ENCODE measurements at places on chromosomes 6 and 20.

DNA sequence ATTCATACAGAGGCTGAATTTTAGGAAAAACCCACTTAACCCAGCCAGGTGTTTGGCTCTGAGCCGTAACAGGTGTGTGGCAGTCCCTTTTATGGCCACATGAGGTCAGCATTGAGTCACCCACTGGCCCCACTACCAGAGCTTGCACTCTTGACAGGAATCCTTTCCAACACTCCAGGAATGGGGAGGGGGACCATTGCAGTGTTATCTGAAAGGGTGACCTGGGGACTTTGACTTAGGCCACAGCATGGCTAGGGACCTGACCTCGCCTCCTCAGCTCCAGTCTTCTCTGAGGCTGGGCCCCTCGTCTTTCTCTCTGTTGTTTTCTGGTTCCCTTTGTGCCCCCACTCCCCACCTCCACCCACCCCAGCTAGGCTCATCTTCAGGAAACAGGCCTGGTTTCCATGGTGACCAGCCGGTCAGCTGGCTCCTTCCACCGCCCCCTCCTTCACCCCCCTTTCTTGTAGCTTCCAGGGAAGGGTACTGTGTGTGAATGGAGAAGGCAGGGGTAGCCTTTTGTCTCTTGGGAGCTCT is 2.1 kb upstream of the TMEM151B start:
- DNase-seq, result peak; percentile 31

DNA sequence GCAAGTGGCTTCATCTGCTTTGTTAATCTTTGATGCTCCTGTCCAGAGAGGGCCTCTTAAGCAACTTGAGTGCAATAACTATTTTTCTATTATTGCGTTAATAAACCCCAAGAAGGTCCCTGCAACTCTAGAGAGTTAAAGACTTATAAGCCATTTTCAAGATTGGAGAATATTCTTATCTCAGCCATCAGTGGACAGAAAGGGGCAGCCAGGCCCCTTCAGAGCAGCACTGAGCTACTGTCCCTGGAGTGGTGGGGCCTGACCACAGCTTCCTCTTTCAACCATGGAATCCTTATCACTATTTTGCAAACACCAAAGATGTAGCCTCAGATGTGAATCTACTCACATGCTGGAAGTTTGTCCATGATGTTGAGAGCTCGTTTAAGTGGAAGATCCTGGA is 2.8 kb upstream of the MAS1L start:
- DNase-seq, result no peak

- no peak for DNase-seq
These were observed 39.5 kb downstream of the HDDC2 start for GRCh38 chr6:125262016-125263013.

GRCh38 chr20:41276317-41276751 is 41.2 kb downstream of the ZHX3 start:
- DNase-seq, result no peak

GRCh38 chr6:51027283-51028065 is 208.8 kb downstream of the TFAP2B start:
- no peak for DNase-seq

DNA sequence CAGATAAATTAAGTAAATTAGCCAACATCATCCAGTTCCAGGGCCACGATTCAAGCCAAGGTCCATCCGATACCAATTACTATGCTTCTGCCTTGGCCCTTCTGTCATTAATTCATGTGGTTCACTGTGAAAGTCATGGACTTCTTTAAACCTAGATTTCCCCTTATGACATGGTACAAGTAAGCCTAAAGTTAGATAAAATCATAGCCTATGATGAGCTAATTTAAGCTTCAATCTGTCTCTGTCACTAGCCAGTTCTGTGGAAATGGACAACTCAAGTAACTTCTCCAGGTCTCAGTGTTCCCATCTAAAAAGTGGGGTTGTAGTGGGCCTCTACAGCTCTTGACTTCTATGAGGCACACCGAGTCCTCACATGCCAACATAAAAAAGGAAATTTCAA is 225.5 kb upstream of the MARCKS start:
- no peak for DNase-seq

GRCh38 chr6:129709769-129710449 is at the start of gene ARHGAP18:
TSS of gene ARHGAP18 (minus strand) at chr6:129710177. CDS start at chr6:129710136, 41 bp downstream.
- DNase-seq, result peak; percentile 20

DNA sequence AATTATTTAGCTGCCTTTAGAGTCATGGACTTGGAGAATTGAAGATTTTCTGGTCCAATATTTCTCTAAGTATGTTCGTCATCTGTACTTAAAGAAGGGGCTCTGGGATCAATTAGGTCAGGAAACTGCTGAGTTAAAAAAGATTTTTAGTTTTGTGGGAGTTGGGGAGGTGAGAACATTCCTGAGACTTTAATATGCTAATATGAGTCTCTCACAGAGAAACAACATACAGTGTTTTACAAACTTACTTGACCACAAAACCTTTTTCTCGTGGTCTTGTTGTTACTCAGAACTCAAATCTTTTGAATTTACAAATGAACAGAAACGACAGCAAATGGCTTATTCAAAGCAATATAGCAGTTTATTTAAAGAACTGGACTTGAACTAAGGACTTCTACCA is 67.9 kb downstream of the LIN28B start:
- no peak for DNase-seq

DNA sequence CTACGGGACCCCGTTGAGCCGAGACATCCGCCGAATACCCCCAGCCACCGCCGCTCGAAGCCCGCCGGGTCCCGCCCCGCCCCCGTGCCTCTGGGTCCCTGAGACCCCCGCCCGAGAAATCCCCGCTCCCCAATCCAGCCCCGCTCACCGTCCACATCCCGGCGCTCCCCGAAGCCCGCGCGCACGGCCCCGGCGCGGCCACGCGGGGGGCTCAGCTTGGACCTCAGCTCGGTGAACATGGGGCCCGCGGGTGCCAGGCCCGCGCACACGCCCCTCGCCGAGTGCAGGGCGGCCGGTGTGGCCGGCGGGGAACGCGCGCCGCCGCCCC is 249 bp downstream of the SAMD10 start:
- no peak for DNase-seq

- DNase-seq, result no peak
These were observed 9.2 kb downstream of the CST3 start for GRCh38 chr20:23628402-23629016.

DNA sequence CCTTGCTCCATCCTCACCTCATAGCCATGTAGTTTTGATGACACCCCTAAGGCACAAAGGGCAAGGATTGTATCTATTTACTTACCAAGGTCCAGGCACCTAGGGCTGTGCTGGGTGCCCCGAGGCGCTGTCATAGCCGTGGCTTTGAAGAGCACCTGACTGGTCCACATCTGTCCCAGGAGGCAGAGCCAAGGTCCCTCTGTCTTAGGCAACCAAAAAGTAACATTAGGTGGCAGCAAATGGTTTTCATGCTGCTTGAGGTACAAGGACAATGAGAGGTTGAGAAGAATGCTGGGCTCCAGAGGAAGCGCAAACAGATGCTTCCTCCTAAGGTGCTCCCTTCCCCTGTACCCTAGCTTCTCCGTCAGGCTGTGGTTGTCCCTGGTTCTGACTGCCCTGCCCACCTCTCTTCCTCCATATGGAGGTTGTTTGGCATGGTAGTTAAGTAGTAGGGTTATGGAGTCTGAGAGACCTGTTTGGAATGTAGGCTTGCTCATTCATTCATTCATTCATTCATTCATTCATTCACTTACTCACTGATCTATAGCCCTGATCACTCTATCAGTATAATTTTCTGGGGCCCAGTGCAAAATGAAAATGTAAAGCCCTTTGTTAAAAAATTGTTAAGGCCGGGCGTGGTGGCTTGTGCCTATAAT is 3.0 kb upstream of the UQCC2 start:
- no peak for DNase-seq

GRCh38 chr20:17663486-17663885 is 18.6 kb downstream of the RRBP1 start:
- DNase-seq, result no peak

GRCh38 chr20:17655286-17655651 is 26.8 kb downstream of the RRBP1 start:
- no peak for DNase-seq

GRCh38 chr6:135880066-135880972 is 28.8 kb downstream of the PDE7B start:
- DNase-seq, result peak; percentile 6

DNA sequence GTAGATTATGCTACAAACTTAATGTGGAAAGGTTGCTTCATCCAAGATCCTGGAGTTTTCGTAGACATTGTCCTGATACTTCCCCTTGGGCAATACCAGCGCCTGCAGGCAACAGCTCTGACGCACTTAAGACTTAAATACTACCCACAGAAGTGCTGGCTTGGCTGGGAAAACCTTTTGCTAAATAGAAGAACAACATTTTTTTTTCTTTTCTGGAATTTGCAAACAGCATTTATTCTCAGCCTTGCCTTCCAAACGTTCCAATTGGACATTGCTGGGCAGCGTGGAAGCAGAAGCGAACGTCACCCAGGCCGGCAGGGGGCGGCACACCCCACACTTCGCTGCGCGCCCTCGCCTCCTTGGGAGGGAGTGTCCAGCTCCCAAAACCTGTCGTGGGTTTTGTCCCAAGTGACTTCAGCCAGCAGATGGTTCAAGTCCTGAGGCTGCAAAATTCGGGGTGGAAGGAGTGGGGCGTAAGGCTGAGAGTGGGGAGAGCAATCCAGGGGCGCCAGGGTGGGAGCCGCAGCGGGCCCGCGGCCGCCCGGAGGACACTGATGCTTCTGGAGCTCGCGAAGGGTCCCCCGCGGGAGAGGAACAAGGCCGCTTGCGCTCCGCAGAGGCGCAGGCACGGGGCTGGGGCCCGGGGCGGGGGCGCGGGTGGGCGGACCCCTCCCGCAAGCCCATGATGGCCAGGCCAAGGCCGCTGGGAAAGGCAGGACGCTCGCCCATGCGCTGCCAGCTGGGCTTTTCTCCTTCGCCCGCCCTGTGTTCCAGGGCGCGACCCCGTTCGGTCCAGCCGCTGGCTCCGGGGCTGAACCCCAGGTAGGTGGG is 60.8 kb upstream of the MAP3K4 start:
- peak; percentile 20 for DNase-seq

- DNase-seq, result no peak
These were observed 144.2 kb upstream of the TNFAIP3 start for GRCh38 chr6:137722749-137723272.

DNA sequence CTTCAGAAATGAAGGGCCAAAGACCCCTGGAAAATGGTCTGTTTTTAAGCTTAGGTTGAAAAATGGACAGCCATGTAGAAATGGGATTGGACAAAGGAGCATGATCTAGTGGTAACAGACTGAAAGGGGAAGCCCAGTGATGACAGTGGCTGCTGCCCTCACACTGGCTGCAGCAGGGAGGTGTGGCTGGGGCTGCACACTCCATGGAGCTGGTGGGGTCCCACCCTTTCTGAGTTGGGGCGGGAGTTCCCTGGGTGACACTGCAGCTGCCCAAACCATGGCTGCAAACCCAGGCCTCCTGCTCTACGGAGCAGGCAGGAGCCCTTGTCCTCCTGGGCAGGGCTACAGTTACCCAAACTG is 8.5 kb upstream of the PACSIN1 start:
- DNase-seq, result no peak

DNA sequence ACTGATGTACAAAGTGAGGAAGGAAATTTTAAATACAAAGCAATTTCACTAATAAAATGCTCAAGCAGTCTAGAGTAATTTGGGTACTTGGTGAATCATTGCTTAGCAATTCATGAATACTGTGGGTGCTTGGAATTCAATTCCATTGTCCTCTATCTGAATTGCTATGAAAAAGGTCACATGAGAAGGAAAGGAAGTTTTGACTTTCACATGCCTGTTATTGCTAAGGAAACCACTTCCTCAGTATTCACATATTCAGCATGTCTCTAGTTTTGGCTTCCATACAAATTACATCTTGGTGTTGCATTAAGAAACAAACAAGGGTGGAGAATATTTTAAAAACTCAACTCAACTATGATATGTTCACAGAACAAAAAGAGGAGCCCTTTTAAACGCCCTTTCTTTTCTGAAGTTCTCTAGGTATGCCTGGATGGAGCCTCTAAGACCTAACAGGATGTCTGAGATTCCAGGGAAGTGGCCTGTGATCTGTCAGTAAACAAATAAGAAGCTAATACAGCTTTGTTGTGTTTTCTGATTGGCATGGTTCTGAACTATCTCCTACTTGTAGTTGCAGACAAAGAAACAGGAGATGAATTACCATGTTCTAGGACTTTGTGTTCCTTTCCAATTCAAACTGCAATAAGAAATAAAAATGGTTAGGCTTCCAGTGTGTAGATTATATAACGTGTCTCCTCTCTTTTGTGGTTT is 190.4 kb downstream of the OGFRL1 start:
- DNase-seq, result no peak

GRCh38 chr6:155232848-155233247 is 31.0 kb upstream of the CLDN20 start:
- no peak for DNase-seq

GRCh38 chr20:21633829-21634228 is 71.6 kb upstream of the PAX1 start:
- no peak for DNase-seq

DNA sequence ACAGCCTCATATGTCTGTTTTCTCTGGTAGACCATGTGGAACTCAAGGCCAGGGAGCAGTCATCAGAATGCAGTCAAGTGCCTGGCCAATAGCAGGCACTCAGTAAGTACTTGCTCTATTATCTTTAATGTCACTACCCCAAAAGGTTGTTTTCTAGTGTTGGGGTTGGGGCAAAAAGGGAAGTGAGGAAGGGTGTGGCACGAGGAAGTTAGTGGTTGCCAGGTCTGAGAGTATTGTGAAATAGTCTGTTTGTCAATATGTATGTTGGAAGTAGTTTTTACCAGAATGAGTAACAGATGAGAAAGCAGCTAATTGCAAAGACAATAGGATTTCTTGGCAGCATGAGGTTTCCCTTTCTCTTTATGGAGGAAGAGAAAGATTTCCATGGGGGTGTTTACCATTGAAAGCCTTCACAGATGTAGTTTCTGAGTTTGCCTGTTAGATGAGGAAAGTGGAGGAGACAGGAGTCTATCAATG is 59.5 kb upstream of the ARMH2 start:
- no peak for DNase-seq

GRCh38 chr6:156925718-156926607 is 148.8 kb downstream of the ARID1B start:
- DNase-seq, result no peak

DNA sequence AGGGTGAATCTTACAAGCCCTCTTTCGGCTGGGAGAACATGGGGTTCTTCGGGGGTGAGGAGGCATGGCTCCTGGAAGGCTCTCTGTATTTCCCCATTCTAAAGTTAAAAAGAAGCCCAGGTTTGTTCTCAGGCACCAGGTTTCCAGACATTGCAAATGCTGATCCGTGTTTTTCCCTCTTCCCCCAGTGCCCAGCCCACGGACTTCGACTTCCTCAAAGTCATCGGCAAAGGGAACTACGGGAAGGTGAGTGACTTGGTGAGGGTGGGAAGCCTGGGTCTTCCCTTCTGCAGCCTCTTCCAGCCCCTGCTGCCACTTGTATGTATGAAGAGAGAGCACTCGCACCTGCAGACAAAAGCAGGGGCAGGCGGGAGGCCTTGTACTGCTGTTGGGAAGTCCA is 8.7 kb downstream of the SGK2 start:
- no peak for DNase-seq

Data from activated naive CD4-positive, alpha-beta T cell (primary cell).